Left renal pelvis (tissue), 4 donors: ENCODE measurements at places on chromosomes 7 and 10. TPM values are rescaled to one million over a fixed set of nuclear protein-coding genes. Genes with fewer than 3 reads are reported as not detected.

GRCh38 chr7:46153951-46154787 lies 233.1 kb upstream of the IGFBP3 start:
- no peak for DNase-seq

GRCh38 chr7:67525588-67525987 lies 529.0 kb downstream of the TYW1 start:
- DNase-seq: no peak

LDB3 gene
- 0.74 TPM for polyA plus RNA-seq

GRCh38 chr7:6228361-6229229 lies 43.8 kb downstream of the CYTH3 start:
- peak; percentile 70 for DNase-seq

GRCh38 chr7:131026297-131027000 lies 292.4 kb upstream of the KLF14 start:
- DNase-seq: no peak

DNA sequence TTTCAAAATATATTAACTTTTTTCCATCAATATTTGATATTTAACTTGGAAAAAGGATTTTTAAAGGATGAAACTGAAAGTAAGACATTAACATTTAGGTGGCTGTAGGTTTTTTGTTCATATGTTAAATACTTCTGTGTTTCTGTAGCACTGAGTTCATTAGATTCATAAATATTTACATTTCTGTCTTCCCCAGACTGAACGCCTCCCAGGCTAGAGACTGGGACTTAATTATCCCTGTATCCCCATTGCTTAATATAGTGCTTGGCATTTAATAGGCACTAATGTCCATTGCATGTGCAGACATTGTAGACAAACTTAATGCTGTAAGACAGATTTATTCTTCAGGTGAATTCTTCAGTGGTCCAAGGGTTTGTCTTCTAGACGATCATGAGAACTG lies 7.4 kb downstream of the PTPN12 start:
- no peak for DNase-seq

DNA sequence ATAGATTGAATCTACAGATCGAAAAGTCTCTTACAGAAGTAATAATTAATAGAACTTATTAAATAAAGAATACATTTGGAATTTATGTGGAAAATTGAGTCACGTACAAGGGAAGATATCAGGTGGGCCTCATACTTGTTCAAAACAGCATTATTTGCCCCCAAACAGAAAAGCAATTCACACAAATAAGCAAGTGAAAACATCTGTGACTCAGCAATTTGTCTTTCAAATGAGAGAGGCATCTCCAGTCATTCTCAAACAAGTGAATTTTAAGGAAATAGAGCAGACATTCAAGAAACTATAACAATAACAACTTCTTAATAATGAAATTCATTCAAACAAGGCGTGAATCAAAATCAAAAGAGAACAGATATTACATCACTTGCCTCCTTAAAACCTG lies 50.1 kb downstream of the SEMA3A start:
- no peak for DNase-seq

GRCh38 chr10:28569506-28570159 lies 36.7 kb downstream of the WAC start:
- DNase-seq: no peak

ADCYAP1R1 gene
- polyA plus RNA-seq: 1.2 TPM

NODAL gene
- 0.23 TPM for polyA plus RNA-seq

DNA sequence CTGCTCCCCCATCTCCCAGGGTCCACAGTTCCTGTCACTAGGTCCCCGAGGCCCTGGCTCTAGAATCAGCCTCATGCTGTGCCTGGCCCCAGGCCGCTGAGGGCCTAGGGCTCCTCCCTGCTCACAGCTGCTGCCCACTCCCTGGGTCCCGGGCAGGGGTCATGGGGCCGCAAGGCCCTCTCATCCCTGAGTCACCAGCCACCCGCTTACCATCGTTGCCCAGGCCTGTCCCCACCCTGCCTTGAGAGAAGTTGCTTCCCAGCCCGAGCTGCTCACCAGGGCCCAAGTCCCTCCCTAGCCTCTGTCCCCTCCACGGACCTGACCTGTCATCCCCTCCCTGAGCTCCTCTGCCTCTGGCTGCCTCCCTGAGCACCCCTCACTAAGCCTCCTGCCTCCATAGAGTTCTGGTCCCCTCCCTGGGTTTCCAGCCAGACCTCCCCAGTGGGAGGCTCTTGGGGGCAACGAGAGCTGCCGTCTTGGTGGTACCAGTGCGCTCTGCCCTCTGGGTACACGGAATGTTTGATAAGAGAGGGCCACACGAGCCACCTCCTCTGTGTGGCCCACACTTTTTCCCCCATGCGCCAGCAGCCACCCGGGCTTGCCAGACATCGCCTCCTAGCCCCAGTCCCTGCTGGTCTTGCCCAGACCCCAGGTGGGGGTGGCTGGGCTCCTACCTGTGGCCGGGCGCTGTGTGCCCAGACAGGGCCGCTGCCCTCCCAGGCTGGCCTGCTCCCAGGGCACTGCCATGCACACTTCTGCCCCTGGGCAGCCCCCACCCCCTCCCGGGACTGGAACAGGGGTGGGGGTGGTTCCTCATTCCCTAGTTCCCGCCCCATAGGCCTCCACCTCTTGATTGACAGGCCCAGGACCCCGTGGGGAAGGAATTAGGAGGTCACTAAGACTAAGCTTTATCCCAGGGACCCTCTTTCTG lies 21.3 kb downstream of the MLXIPL start:
- no peak for DNase-seq

STEAP2 gene
- 17.3 TPM for polyA plus RNA-seq

- peak; percentile 48 for DNase-seq
These were observed 67.6 kb downstream of the FAM53B start for GRCh38 chr10:124676416-124677062.

GRCh38 chr10:98339799-98340198 lies 71.8 kb upstream of the LOXL4 start:
- DNase-seq: no peak

- DNase-seq: no peak
These were observed 99.1 kb upstream of the LANCL2 start for GRCh38 chr7:55265836-55266642.
